EH (cell line): ENCODE measurements at places on chromosomes 7 and 10.
A peak's percentile ranks its signal among the peaks of the same experiment; 100 is the strongest.

- no peak for DNase-seq
Measured at GRCh38 chr7:7895754-7896153, 72.8 kb upstream of the GLCCI1 start.

DNA sequence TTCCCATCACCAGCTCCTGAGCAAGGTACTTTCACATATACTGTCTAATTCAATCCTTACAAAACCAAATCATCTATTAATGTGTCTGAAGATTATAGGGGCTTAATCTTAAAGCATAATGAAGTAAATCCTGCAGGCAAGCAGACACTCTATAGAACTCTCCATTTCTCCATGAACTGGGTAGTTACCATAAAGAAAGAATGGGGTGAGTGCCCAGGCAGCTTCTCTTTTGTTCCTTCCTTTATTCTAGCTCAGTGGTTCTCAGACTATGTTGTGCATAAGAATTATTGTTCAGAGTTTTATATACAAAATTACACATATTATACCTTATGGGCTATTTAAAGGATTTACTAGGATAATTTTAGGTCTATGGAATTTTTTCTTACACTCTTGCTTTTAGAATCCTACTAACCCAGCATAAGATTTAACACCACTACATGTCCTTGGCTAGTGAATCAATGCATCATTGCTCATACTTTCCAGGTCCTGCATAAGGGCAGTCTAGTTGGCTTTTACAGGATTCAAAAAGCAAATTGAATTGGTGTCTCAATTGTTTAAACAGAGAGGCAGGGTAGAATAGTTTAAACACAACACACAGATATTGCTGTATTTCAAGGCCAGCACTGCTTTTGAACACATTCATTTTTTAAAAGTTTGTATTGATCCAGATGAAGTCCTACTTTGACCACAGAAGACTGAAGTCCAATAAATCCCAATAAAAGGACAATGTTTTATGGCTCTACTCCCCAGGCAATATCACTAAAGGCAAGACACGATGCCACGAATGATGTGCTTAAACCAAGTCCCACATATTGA, 12.9 kb downstream of the SGCE start:
- no peak for DNase-seq

DNA sequence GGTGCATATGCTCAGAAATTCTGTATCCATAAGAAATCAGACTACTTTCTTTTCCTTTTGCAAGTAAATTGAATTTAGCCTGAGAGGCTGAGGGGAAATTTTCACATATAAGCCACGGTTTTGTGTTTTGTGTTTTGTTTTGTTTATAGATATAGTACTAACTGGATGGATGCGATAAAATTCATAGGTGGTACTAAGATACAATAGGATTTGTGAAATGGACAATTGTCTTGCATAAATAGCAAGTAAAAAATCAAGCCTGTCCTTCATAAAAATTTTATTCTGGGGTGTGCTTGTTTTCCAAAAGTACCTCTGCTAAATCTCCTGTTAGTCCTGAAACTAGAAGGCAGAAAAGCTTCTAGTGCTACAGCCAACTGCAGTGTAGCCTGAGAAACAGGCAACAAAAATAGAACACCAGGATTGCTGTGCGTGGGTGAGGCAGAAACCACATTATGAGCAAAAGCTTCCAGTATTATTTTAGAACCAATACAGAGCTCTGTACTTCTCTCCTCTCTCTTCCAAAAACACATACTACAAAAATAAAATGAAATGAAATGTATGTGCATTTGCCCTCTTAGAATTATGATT, 634 bp upstream of the HDAC9 start:
- DNase-seq = peak; percentile 61

DNA sequence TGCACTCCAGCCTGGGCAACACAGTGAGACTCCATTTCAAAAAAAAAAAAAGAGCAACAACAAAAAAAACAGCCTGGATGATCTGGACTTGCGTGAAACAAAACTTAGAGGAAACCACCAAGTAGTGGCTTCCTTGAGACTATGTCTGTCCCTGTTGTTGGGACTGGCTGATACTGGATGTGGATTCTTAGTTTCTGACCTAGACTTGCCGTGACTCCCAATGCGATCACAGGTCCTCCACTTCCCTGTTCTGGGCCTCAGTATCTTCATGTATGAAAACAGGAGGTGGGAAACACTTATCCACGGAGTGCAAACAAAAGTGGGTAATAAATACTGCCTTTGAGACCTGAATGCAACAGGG, 125.7 kb downstream of the PRPF18 start:
- no peak for DNase-seq

DNA sequence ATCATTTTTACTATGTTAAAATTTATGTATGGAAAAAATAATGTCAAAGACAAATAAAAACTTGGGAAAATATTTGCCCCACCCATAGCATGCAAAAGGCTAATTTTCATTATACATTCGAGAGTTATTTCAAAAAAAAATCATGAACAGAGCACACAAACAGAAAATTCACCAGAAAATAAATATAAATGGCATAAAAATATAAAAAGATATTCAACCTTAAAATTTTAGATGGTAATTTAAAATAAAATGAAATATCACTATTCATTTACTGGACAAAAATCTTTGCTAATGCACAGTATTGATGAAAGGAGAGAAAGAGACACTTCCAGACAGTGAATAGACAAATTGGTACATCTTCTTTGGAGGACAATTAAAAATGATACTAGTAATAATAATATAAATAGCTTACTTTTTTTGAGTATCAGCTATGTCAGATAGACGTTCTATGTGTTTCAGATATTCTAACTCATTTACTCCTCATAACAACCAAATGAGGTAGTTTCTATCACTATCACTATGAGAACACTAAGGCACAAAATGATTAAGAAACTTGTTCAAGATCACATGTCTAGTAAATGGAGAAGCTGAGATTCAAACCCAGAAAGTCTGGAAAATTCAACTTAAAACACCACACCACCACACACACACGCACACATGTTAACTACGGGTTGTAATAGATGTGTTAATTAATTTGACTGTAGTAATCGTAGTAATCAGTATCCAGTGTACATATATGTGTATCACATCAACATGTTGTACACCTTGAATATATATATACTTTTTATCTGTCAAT, 63.0 kb downstream of the CCDC71L start:
- DNase-seq = no peak

DNA sequence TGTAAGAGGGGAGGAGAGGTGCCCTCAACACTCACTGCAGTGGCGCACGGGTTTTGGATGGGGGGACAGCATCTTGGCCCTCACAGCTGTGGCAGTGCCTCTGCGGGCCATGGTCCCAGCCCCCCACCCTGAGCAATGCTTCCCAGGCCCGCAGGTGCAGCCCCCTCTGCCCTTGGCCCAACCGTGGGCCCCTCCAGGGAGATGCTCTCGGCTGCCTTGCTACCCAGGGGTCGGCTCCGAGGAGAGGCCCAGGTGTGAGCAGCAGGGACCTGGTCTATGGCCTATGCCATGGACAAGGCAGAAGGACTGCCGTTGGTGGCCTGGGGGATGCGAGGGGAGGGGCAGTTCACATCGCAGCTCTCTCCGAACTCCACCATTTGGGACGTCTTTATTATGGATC, 159.2 kb downstream of the RNF216 start:
- no peak for DNase-seq

GRCh38 chr10:25036381-25036780, 20.0 kb downstream of the THNSL1 start:
- no peak for DNase-seq

DNA sequence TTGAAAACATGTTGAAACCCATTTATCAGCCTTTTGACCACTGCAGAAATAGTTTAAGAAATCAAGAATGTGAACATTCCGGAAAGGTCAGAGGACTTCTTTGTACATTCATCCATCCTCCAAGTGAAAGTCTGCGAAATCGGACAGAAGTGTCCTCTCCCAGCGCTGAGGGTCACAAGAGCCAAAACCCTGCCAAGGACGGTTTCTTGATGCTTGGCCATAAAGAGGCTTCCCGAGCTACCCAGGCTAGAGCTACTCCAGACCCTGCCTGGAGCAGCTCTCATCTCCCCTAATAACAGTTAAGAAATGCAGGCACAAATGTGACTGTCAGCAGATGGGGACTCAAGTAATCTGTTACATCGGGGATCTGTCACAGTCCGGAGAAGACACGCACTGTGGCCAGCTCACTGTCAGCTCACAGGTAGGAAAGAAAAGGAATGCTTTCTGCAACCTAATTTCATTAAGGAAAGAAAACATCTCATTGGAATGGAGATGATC, 4.5 kb upstream of the CYTH3 start:
- peak; percentile 57 for DNase-seq

DNA sequence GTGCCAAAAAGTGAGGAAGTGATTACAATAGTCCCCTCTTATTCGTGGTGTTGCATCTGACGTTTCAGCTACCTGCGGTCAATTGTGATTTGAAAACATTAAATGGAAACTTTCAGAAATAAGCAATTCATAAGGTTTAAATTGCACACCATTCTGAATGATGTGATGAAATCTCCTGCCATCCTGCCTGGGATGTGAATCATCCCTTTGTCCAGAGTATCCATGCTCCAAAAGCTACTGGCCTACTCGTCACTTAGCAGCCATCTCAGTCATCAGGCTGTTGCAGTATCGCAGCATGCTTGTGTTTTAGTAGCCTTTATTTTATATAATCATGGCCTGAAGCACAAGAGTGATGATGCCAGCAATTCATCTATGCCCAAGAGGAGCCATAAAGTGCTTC, 97.7 kb upstream of the CDCA7L start:
- peak; percentile 3 for DNase-seq

DNA sequence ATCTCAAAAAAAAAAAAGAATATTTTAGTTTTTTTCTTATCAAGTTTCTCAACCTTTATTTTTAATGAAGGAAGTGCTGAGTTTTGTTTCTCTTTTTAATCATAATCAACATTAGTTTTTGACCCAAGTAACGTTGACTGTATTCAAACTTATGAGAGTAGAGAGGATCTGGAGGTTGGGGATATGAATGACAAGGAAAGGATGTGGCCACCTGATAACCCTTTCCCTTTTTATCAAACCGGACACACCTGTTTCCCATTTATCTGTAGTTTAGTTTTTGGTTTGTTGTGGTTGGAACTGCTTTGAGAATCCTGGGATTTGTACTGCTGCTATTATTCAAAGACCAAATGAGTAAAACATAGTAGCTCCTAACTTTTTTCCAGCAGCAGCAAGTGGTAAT, 38.6 kb downstream of the HACD1 start:
- DNase-seq = no peak

- no peak for DNase-seq
Measured at GRCh38 chr7:113279256-113279655, 160.9 kb upstream of the SMIM30 start.

DNA sequence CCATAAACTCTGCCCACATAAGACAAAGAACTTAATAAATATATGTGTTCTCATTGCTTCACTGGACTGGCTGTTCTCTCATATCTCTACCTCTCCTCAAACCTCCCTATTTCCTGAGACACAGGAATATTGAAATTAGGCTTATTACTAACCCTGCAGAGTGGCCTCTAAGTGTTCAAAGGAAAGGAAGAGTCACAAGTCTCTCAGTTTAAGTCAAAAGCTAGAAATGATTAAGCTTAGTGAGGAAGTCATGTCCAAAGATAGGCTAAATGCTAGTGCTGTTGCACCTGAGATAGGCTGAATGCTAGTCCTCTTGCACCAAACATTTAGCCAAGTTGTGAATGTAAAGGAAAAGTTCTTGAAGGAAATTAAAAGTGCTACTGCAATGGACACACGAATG, 41.1 kb downstream of the GNAI1 start:
- no peak for DNase-seq

DNA sequence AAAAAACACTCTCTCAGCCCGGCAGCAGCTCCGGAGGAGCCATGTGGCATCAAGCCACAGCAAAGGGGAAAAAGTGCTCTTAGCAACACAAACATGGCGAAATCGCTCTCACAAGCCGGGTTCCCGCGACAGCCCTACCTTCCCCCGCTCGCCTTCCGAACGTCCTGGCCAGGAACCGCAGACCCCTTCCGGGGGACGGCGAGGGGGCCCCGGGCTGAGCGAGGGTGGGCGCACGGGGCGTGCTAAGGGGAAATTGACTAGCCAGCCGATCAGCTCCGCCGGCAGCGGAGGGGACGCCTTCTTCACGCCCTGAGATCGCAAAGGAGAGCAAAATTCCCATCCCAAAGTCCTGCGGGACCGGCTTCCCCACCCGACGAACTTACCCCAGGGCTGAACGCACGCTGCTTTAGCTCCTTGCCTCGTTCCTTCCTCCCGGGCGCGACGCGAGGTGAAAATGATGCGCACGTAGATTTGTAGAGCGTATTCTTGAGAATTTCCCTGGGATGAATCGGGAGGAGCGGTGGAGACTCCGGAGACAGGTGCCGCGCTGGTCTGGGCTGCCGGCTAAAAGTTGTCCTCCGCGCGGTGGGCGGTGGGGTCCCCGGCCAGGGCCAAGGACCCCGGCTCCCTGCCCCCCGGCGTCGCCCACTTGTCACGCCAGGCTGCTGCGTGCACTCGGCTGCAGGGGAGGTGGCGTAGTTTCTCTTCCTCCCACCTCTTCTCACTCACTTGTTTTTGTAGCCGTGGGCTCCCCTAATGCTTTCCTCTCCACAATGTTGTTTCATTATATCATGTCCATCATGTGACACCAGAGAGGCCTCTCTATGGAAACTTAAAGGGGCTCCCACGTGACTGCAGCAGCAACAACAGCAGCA, 220.1 kb upstream of the MKLN1 start:
- peak; percentile 86 for DNase-seq

DNA sequence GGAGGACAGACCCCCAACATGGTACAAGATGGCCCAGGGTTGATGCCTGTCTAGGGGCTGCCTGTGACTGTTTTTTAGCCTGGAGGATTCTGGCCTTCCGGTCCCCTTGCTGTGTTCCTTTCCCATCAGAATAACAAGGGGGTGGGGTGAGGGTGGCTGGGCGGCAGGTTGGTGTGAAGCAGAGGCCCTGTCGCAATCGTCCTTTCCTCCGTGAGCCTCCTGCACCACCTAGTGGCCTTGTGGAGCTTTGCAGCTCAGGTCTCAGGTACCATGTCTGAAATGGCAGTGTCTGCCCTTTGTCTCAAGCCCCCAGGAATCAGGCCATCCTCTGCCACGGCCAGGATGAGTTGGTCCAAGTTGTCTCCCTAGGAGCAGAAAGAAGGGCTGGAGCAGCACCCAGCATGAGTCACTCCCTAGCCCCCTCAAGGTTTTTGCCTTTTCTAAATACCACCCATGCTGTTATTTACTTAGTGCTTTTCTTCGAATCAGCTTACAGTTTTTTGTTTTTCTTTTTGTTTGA, 24.2 kb downstream of the TACR2 start:
- peak; percentile 84 for DNase-seq

DNA sequence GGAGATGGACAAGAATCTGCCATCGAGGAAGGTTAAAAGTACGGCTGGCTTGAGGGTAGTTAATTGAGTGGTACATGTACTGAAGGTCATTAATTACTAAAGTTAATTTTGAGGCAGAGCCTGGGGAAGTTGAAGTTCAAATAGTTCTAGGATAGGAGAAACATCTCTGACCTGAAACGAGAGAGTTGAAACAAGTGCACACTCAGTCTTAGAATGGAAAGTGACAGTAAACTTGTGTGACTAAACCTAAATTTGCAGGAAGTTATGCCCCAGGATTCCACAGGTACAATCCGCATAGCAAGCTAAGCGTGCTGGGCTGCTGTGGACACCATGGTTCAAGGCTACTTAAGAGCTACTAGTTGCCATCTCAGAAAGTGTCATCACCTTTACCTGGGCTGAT, 209.9 kb downstream of the CHCHD3 start:
- no peak for DNase-seq

GRCh38 chr7:50349963-50350944, 45.7 kb downstream of the IKZF1 start:
- DNase-seq = no peak
